ENCODE measurements at places on chromosomes 12 and 14.

- peak; percentile 32 for DNase-seq
These were observed 95.3 kb upstream of the MED13L start for GRCh38 chr12:116372815-116373214.

DNA sequence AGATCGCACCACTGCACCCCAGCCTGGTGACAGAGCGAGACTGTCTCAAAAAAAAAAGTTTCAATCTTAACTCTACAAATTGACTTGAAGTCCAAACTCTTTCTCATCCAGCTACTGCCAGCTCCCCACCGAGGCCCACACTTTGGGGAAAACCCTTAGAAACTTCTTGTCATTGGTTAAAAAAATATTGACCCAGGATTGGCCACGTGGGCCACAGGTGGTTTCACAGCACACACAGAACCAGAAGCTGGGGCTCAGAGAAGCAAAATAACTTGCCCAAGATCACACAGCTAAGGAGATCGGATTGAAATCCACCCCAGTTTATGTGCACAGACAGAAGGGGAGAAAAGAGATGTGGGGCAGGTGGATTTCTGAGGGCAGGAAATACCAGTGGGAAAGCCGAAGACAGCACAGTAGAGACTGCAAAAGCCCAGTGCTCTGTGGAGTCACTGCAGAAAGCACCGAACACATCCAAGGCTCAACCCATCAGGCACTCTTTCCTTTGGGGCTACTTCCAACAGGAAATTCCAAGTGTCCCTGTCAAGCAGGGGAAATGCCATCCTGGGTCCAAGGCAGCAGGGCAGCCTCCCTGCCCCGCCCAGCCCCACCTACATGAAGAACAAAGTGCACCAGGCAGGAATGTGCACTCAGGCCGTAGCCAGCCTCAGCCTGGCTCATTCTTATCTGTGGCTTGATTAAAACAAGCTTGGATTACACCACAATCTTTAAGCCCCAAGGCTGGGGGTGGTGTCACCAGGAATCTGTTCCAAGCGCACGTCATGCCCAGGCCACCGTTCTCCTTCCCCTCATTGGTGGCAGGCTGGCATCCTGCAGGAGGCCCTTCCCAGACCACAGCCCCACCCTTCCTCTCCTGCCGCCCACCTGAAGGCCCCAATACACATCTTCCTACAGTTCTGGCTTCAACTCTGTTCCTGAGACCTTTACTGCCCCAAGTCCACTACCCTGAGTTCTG is 72.5 kb downstream of the ITPK1 start:
- peak; percentile 33 for DNase-seq

GRCh38 chr12:112710414-112710813 is 81.1 kb upstream of the RPH3A start:
- DNase-seq: no peak

GRCh38 chr12:113515082-113515856 is 43.6 kb upstream of the LHX5 start:
- DNase-seq: no peak

All from fibroblast of skin of abdomen (primary cell).